ENCODE measurements at places on chromosomes 16 and 17. TPM values are rescaled to one million over a fixed set of nuclear protein-coding genes. Genes with fewer than 3 reads are reported as not detected.

Gene SULT1A1
- 2.4 TPM for total RNA-seq

Gene CCL8
- not detected for total RNA-seq

Gene SCGB1C2
- not detected for total RNA-seq

Gene AGRP
- total RNA-seq: not detected

Gene CD300LG
- total RNA-seq: 8.8 TPM

Gene CDK3
- total RNA-seq: 6.2 TPM

Gene CACNG5
- total RNA-seq: not detected

GRCh38 chr17:9676820-9677310 lies 31.5 kb downstream of the USP43 start:
- DNase-seq: no peak

GRCh38 chr17:29682987-29683386 lies 60.3 kb upstream of the CORO6 start:
- no peak for DNase-seq

GRCh38 chr16:85788819-85789218 lies 10.5 kb downstream of the EMC8 start:
- no peak for DNase-seq

GRCh38 chr16:15865742-15866141 lies 8.9 kb upstream of the MYH11 start:
- no peak for DNase-seq

- DNase-seq: no peak
These were observed 1.3 kb upstream of the TBX4 start for GRCh38 chr17:61450641-61451537.

DNA sequence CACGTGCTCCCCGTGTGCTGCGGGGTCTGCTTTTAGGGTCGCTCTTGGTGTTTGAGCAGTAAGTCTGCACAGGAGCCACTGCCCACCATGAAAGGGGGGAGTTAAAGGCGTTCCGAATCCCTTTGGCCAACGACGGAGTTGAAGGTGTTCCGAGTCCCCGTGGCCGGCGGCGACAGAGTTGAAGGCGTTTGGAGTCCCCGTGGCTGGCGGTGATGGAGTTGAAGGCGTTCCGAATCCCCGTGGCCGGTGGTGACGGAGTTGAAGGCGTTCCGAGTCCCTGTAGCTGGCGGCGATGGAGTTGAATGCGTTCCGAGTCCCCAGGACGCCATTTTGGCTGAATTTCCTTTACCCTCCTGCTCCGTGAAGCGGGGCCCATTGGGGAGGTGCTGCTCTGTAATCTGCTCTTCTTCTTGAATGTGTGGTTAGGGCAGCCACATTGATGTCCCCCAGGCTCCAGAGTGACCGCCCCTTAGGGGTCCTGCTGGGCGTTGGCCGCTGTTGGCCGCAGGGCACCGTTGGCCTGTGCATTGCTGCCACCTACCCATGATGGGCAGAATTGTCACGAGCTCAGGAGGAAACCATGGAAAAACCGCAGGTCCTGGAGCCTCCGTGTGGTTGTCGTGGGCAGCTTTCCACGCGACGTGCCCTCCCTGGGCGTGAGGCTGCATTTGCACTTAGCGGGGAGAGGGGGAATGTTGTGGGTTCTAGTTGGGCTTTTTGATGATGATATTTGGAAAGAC lies 73.7 kb upstream of the ZNF750 start:
- no peak for DNase-seq

- DNase-seq: no peak
These were observed 72.1 kb downstream of the IL21R start for GRCh38 chr16:27474041-27474440.

DNA sequence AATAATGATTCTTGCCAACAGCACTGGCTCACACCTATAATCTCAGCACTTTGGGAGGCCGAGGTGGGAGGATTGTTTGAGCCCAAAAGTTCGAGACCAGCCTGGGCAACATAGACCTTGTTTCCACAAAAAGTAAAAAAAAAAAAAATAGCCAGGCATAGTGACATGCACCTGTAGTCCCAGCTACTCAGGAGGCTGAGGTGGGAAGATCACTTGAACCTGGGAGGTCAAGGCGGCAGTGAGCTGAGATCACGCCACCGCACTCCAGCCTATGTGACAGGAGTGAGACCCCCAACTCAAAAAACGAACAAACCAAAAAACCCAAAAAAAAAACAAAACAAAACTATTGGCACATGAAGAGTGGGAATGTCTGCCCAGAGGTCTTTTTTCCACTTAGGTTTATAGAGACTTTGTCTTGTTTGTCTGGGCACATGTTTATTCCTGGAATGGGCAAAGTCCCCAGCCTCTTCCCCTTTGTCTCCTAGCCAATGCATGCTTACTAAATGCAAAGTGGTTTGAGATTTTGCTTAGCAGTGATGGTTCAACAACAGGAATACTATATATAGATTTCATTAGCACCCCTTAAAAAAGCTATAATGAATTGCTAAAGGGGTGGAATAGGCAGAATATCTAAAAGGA lies 25.9 kb downstream of the NMT1 start:
- DNase-seq: no peak

DNA sequence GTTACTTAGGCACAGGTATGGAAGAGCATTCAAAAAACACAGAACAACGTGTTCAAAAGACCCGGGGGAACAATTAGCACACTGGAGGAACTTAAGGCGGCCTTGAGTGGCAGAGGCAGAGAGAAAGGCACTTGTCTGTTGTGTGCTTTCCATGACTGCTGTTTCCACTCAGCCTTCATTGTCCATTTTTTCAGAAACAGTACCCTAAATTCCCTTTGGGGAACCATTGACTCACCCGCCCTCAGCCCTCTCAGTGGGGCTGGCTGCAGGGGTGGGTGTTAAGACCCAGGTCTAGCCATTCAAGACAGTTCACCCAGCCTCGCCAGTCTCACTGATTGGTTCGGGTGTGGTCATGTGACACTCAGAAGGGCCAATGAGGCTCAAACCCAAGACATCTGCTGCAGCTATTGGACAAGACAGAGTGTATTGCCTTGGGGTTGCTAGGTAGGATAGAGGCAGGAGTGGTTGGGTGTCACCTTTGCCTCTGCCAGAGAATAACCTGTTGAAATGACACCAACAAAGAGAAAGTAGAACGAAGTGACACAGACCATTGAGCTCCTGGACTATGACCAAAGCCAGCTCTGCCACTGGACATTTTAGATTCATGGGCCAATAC lies 19.6 kb upstream of the CEP20 start:
- no peak for DNase-seq

Measured in lower leg skin (tissue), 4 donors.